ENCODE measurements at places on chromosomes 3 and 15. TPM values are rescaled to one million over a fixed set of nuclear protein-coding genes. Genes with fewer than 3 reads are reported as not detected.

The CACNA1D gene
- total RNA-seq, result 1.2 TPM

The DNASE1L3 gene
- not detected for total RNA-seq

The NMNAT3 gene
- total RNA-seq, result 0.88 TPM

The GNAT1 gene
- not detected for total RNA-seq

The CDC25A gene
- 9.4 TPM for total RNA-seq

The MRPS25 gene
- 56.9 TPM for total RNA-seq

The TRANK1 gene
- 1.2 TPM for total RNA-seq

The CCR8 gene
- not detected for total RNA-seq

The PLCH1 gene
- 1.1 TPM for total RNA-seq

The PPARG gene
- total RNA-seq, result 43.6 TPM

The CILP gene
- 0.41 TPM for total RNA-seq

The GRK7 gene
- total RNA-seq, result not detected

All from A549 treated with Hydrocortisone at 1 μM for 4 hours (cell line).